ENCODE measurements at places on chromosomes 3 and 15.

- no peak for DNase-seq
Observed at GRCh38 chr3:71625676-71626075, 42.1 kb upstream of the FOXP1 start.

DNA sequence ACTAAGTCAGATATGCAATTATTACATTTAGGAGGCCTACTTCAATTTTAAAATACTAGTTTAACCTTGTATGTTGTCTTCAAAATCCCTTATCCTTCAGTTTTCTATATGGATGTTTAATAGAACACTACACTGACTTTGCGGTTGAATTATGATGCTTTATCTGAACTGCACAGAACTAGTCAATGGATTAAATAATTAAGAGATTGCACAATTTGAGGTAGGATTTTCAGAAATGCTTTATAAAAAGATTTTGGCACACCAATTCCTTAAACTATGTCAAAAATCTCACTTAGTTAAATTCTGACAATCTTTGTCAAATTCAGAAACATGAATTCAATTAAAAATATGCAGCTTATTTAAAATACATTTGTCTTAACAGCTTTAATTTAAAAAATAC, 28.1 kb downstream of the ATOSA start:
- no peak for DNase-seq

GRCh38 chr3:29582273-29582672, 301.4 kb downstream of the RBMS3 start:
- no peak for DNase-seq

GRCh38 chr3:194739498-194740284, 54.0 kb downstream of the FAM43A start:
- DNase-seq, result no peak

- no peak for DNase-seq
Observed at GRCh38 chr3:187947927-187948682, 202.8 kb upstream of the BCL6 start.
